ENCODE measurements at places on chromosomes 7 and 10.
A peak's percentile ranks its signal among the peaks of the same experiment; 100 is the strongest.

DNA sequence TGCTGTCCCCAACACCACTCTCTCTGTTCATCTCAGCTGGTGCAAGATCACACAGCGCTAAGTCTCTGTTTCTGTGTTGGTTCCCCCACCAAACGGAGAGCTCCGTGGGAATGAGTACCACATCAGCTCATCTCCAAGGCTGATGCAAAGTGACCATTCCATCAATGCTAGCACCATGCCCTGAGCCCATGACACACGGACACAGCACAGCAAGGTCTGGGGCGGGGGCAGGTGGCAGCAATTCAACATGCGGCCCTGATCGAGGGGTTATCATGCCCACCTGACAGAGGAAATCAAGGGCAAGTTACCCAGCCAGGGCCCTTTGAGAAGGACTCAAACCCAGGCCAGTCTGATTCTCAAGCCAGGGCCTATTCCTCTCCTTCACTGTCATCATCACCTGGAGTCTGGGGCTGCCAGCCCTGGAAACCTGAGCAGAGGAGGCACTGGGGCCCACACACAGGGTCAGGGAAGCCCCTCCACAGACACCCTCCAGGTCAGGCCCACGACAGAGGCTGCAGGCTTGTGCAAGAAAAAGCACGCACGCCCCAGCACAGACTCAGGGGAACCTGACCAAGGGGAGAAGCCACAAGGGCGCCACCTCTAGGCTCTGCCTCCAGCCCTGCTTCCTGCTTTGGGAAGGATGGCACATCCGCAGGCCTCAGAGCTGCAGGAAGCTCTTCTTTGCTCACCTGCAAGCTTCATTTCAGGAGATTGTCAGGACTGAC lies 74.8 kb downstream of the GRID1 start:
- no peak for DNase-seq

- DNase-seq: peak; percentile 55
These were observed 634 bp downstream of the EZH2 start for GRCh38 chr7:148883266-148884048.

- DNase-seq: no peak
These were observed 140.3 kb downstream of the FOXP2 start for GRCh38 chr7:114554781-114555537.

- no peak for DNase-seq
These were observed 335.7 kb downstream of the GPR37 start for GRCh38 chr7:124429923-124430322.

DNA sequence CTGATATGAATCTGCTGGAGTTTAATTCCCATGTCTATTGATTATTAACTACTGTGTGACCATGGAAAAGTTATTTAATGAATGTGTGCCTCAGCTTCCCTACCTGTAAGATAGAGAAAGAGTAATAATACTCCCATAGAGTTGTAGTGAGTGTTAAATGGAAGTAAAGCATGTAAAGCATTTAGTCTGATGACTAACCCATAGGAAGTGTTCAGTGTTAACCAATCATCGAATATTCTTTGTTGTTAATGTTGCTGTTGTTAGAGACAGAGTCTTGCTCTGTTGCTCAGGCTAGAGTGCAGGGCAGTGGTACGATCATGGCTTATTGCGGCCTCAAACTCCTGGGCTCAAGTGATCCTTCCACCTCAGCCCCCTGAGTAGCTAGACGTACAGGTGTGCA lies 36.2 kb upstream of the CCDC6 start:
- DNase-seq: no peak

GRCh38 chr7:151402029-151402835 lies 7.6 kb downstream of the WDR86 start:
- no peak for DNase-seq

- no peak for DNase-seq
These were observed 36.7 kb upstream of the LRRC4 start for GRCh38 chr7:128067983-128068382.

GRCh38 chr10:67775279-67775678 lies 62.7 kb downstream of the DNAJC12 start:
- DNase-seq: no peak

DNA sequence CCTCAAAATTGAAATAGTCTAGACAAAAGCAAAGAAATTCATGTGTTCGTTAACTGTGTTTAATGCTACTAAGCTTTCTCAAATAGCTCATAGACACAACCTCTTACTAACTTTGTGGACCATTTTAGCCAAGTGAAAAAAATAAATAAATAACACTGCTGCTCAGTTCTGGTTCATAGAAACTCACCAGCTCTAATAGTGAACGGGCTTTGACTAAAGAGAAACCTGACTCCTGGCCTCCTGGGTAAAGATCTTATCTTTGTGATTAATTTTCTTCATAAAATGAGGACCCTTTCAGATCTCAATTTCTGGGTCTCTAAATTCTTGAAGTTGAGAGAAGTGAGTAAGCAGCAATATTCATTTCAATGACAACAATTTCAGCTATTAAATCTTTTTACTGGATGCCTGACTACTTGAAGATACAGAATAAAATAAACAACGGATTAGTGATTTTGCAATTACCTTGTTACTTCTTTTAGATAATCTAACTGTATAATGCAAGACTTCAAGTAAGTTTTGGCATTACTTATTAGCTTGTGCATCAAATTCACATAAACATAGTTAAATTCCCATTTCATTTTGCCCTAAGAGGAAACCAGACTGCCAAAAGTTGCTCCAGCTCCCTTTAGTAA lies 3.1 kb downstream of the CADPS2 start:
- no peak for DNase-seq

- DNase-seq: no peak
These were observed 190.2 kb downstream of the CAMK1D start for GRCh38 chr10:12539350-12540164.

GRCh38 chr10:125029584-125030242 lies 87.8 kb downstream of the ZRANB1 start:
- DNase-seq: no peak

- DNase-seq: no peak
These were observed 928.3 kb downstream of the CNTNAP2 start for GRCh38 chr7:147044941-147045340.

- no peak for DNase-seq
These were observed 229.5 kb downstream of the GATA3 start for GRCh38 chr10:8283986-8284385.

GRCh38 chr7:123169065-123169464 lies 30.7 kb downstream of the SLC13A1 start:
- DNase-seq: no peak

GRCh38 chr7:142482891-142483658 lies 225.2 kb upstream of the PRSS58 start:
- DNase-seq: peak; percentile 73

DNA sequence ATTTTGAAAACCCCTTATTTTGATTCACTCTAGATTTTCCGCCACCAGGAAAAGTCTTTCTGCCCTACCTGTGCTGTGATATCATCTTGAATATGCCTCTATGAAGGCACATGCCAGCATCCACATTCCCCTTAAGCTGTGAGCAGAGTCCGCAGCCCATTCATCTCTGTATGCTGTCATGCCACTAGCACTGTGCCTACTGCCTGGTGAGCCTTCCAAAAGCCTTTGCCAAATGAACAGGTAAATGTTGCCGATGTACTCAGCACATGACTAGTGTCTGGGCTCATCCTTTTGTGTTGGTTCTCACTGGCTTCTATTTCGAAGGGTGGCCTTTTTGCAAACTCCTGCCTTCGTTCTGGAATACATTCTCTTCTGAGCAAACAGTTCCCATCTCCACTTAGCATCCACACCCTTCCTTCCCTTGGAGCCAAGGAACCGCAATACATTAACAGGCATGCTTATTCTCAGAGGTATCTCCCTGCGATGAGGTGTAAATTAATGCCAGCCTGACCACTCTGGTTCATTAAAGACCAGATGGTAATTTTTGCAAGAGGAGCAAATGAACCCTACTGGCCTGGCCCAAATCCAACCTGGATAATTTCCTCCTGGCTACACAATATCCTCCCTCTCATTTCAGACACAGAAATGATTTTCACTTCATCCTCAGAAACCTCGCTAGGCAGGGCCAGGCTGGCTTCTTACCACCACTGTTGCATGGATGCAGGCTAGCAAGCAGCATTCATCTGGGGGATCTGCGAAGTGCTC lies 339.7 kb upstream of the NFE2L3 start:
- DNase-seq: no peak

GRCh38 chr7:45435846-45436245 lies 138.3 kb upstream of the ADCY1 start:
- DNase-seq: no peak

GRCh38 chr10:117903854-117904253 lies 142.9 kb downstream of the RAB11FIP2 start:
- DNase-seq: no peak

- no peak for DNase-seq
These were observed 125.5 kb downstream of the FRMD4A start for GRCh38 chr10:14205233-14205632.

- DNase-seq: no peak
These were observed 1199.9 kb downstream of the GATA3 start for GRCh38 chr10:9254353-9254752.

- DNase-seq: peak; percentile 71
These were observed 875 bp upstream of the HECTD2 start for GRCh38 chr10:91409069-91409868.

GRCh38 chr10:104640339-104641186 lies 527 bp upstream of the SORCS3 start:
- DNase-seq: no peak

DNA sequence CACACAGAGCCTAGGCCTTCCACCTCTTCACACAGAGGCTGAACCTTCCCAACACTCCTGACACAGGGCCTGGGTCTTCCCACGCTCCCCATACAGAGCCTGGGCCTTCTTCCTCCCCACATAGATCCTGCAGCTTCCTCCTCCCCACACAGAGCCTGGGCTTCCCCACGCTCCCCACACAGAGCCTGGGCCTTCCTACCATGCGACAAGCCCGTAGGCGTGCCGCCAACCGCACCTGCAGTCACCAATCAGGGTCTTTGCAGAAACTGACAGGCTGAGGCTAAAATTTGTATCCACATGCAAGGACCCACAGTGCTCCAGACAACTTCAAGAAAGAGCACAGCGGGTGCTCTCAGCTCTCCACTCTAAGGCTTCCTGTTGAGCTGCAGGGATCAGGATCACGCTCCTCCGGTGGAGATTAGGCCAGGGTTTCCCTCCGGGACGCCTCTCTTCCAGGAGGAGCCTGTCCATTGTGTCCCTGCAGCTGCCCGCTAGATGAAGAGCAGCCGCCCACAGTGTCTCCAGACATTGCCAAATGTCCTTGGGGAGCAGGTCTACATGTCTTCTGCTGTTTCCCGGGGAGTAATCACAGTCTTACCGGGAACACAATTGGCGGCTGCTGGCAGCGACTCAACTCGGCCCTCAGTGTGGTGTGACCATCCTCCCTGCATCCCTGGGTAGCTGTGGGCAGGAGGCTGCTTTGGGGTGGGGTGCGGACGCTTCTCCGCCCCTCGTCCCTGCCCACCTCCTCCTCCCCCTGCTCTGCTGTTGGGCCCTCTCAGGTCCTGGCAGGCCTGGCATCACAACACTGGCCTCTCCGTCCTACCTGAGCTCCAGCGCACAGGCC lies 9.7 kb downstream of the CFAP46 start:
- DNase-seq: no peak

DNA sequence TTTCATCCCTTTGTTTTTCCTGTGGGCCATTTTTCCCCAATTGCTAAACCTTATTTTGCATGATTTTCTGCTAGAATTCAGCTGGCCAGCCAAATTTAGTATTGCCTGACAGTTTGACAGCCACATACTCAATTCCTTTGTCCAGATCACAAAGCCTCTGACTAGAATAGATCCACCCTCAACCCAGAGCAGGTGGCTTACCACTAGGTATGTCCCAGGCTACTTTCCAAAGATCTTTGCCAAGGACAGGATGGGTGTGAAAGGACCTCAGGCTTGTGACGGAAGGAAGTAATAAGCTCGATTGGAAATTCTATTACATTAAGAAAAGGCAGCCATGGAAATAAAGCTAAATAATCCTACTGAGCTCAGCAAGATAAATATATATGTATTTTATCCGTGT lies 50.6 kb upstream of the AGK start:
- no peak for DNase-seq

- DNase-seq: peak; percentile 33
These were observed 95.0 kb downstream of the FAM53B start for GRCh38 chr10:124649214-124649613.

GRCh38 chr7:13414181-13414580 lies 575.3 kb downstream of the ETV1 start:
- no peak for DNase-seq

GRCh38 chr10:6348096-6348874 lies 145.6 kb downstream of the PFKFB3 start:
- DNase-seq: peak; percentile 90

- no peak for DNase-seq
These were observed 219.8 kb upstream of the GLI3 start for GRCh38 chr7:42456756-42457276.

DNA sequence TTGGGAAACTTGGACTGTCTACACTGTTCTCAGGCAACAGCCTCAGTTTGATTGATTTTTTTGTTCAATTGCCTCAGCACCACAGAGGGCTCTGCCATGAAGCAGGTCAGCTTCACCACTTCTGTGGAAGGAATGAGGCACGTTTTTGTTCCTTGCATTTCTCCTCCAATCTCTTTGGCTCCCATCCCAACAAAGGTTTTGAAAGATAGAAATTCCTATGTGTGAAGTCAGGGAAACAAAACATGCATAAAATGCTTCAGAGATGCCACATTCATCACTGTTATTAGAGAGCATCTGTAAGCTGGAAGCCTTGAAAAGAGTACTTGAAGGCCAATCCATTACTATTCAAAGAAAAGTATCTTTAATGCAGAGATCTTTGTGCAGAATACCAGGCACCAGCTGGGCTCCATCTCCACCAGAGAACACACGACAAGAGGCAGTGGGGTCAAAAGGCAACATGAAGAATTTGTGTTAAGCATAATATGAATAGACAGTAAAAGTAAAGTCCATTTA lies 249.1 kb upstream of the LYZL1 start:
- no peak for DNase-seq

GRCh38 chr10:65555192-65555591 lies 1370.6 kb upstream of the LRRTM3 start:
- no peak for DNase-seq

DNA sequence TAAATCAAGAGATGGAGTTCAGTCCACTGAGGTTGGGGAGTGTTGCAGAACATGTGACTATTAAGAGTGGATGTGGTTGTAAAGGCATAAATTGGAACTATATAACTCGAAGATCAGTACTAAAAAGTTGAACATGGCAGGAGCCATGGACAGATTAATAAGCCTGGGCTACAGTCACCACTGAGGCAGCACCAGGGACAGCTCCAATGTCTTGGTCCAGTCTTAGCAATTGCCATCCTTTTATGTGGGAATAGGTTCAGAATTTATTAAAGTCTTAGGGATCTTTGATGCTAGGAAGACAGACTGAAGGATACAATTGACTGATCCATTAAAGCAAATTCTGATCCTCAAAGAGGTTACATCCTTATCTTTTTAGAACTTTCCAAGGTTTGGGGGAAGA lies 156.6 kb downstream of the ADRA2A start:
- peak; percentile 16 for DNase-seq

DNA sequence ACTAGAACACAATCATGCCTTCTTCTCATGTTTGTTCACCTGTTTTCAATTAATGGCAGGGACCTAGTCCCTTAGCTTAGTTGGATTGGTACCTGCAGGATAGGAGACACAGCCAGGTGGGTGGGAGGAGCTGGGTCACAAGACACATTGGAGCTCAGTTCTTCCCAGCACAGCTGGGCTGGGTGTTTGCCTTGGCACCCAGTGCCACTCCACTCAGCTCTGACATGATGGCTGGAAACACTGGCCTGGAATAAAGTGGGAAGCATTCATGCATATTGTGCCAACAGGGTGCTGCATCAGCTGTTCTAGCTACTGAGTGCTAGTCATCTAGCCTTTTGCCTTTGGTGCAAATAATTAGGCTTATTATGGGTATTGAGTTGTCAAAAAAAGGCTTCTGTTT lies 226.1 kb downstream of the PTEN start:
- no peak for DNase-seq

GRCh38 chr7:34389332-34390078 lies 268.5 kb upstream of the NPSR1 start:
- no peak for DNase-seq
